Mononuclear cell (primary cell): ENCODE measurements at places on chromosomes 7 and 10. TPM values are rescaled to one million over a fixed set of nuclear protein-coding genes. Genes with fewer than 3 reads are reported as not detected.

Gene GNAT3
- not detected for total RNA-seq

Gene PRKG1
- total RNA-seq, result 1.2 TPM

Gene ARHGEF35
- total RNA-seq, result 1.2 TPM

Gene ANKRD22
- 0.31 TPM for total RNA-seq

Gene ELN
- not detected for total RNA-seq

Gene CPA4
- total RNA-seq, result 0.21 TPM

Gene SUGCT
- 1.9 TPM for total RNA-seq
